ENCODE measurements at places on chromosomes 1 and 21. TPM values are rescaled to one million over a fixed set of nuclear protein-coding genes. Genes with fewer than 3 reads are reported as not detected.

DNA sequence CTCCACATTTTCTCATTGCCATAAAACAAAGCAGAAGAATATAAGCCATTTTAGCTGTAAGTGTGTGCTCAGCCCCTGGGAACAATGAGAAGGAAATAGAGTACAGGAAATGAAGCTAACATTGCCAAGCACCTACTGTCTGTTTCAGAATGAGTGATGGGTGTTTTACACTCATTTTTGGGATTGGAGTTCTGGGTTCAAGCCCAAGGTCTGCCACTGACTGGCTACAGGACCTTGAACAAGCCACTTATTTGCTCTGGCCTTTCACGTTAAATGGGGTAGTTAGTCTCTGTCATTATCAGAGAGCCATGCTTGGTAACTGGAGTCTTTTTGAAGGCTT is 80.7 kb upstream of the KAZN start:
- DNase-seq: no peak

- DNase-seq: no peak
These were observed 23.1 kb upstream of the MCOLN2 start for GRCh38 chr1:85019994-85020393.

DNA sequence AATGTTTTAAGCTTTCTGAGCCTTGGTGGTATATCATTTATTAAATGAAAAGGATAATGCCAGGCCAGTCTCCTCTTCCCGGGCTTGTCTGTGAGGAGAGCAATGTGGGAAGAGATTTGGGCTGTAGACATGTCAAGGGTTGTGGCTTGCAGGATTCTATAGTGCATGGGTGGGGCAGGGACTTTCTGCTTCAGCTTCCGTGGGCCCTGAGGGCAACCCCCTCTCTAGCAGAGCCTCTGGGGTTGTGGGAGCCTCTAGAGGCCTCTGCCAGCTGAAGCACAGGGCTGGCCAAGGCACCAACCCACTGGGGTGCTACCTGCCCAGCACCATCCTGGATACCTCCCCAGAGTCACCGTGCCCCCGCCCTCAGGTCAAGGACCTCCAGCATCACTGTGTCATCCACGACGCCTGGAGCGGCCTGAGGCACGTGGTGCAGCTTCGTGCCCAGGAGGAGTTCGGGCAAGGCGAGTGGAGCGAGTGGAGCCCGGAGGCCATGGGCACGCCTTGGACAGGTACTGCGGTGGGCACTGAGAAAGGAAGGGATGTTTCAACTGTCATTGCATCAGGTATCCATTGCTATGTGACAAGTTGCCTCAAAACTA is 30.6 kb downstream of the IL6R start:
- DNase-seq: no peak

CLEC20A gene
- not detected for total RNA-seq

DNA sequence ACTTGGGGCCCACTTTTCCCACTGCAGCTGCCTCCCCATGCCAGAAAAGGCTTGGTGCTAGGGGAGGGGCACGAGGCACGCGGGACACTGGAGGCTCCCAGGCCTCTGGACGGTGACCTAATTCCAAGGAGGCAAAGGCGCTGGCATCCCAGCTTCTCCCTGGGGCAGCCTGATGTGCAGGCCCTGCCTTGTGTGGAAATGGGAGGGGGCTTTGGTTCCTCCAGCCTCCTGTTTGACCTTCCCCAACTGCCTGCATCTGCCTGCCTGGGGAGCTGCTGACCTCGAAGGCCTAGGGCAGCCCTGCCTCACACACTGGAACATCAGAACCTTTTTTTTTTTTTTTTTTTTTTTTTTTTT is 39.9 kb downstream of the KIAA1614 start:
- DNase-seq: no peak

GRCh38 chr1:186413319-186413718 is 37.7 kb downstream of the ODR4 start:
- DNase-seq: no peak

All from liver (tissue), 10 donors.